CD8-positive, alpha-beta memory T cell (primary cell): ENCODE measurements at places on chromosomes 6 and 20. TPM values are rescaled to one million over a fixed set of nuclear protein-coding genes. Genes with fewer than 3 reads are reported as not detected.

DNA sequence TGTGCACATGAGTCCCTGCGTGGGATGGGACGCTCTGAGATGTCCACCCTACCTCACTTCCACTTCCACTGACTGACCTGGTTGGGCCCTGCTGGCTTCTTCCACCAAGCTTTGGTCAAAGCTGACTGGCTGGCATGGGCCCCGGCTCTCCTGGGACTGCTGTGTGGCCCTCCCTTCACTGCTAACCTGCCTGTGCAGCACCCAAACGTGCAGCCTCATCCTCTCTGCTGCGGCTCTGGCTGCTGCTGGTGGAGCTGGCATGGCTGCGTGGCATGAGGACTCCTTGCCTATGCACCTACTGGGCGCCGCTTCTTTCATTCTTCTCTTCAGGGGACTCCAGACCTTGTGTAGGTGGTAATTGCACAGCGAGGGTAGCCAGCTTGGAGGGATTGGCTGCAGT lies 18.7 kb upstream of the IP6K3 start:
- no peaks in the 10 kb centered on the region for H3K27me3 ChIP-seq
- no peak overlapping the region for H3K27ac ChIP-seq
- no peak overlapping the region for H3K4me3 ChIP-seq

GRCh38 chr6:56838965-56839364 lies 115.9 kb upstream of the BEND6 start:
- H3K27me3 ChIP-seq: peaks cover 11% of the 10 kb centered on the region
- H3K36me3 ChIP-seq: no peaks in the 10 kb centered on the region
- H3K27ac ChIP-seq: no peak overlapping the region
- DNase-seq: no peak
- no peak overlapping the region for H3K4me3 ChIP-seq

GRCh38 chr6:146434732-146435390 lies 108.8 kb upstream of the RAB32 start:
- no peak overlapping the region for H3K27ac ChIP-seq
- H3K27me3 ChIP-seq: no peaks in the 10 kb centered on the region
- no peak for DNase-seq
- no peak overlapping the region for H3K4me3 ChIP-seq
- no peaks in the 10 kb centered on the region for H3K36me3 ChIP-seq

GRCh38 chr20:59247731-59248684 lies 52.4 kb upstream of the EDN3 start:
- no peaks in the 10 kb centered on the region for H3K27me3 ChIP-seq
- H3K36me3 ChIP-seq: peaks cover 19% of the 10 kb centered on the region
- DNase-seq: no peak
- no peak overlapping the region for H3K4me3 ChIP-seq

DNA sequence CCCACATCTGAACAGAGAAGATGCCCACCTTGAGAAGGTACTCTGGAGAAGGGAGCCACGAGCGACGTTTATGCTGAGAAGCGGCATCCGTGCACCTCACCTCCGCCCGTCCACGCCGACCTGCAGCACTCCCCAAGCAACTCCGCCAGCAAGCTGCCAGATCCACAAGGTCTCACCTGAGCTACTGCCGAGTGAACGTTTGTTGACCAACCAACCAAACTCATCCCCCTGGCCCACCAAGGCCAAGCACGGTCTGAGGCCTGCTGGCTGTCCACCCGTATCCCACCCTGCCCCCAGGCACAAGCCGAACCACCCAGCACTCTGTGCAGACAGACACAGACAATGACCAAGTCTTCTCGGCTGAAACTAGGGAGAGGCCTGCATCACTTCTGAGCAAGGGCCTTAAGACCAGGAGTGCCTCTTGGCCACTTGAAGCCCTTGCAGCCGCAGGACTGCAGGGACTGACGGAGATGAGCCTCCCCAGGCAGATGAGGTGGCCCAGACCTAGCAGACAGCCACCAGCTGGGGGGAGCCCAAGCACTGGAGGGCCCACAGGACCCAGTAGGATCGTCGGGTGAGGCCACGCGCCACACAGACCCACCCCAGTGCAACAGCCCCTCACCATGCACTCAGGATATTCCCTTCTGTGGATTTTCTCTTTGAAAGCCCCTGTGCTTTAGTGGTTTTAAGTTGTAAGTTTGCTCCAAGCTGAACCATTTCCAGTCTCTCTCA lies 12.1 kb downstream of the TAF4 start:
- no peak overlapping the region for H3K4me3 ChIP-seq
- no peaks in the 10 kb centered on the region for H3K36me3 ChIP-seq
- no peak overlapping the region for H3K27ac ChIP-seq

DNA sequence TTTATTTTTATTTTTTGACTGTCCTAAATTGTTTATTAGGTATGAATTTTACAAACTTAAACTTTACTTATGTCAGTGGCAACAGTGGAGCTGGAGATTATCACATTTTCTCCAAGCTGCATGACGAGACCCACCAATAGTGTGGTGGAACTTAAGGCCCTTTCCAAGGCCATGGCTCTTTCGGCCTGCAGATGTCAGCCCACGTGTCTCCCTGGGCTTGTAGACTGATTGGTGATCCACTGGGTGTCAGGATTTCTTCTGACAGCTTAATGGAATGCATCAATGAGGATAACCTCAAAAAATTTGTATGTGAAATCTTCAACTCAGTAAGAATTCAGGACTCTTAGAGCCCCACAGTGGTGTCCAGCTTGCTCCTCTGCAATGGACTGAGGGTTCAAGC lies 32.3 kb upstream of the OVOL2 start:
- DNase-seq: no peak
- H3K27me3 ChIP-seq: no peaks in the 10 kb centered on the region
- no peaks in the 10 kb centered on the region for H3K4me1 ChIP-seq
- H3K36me3 ChIP-seq: no peaks in the 10 kb centered on the region
- H3K4me3 ChIP-seq: no peak overlapping the region

GRCh38 chr20:19628570-19629134 lies 129.4 kb upstream of the RIN2 start:
- no peaks in the 10 kb centered on the region for H3K27me3 ChIP-seq
- no peak for DNase-seq
- no peaks in the 10 kb centered on the region for H3K4me1 ChIP-seq
- no peak overlapping the region for H3K4me3 ChIP-seq
- H3K36me3 ChIP-seq: no peaks in the 10 kb centered on the region
- no peak overlapping the region for H3K27ac ChIP-seq

DNA sequence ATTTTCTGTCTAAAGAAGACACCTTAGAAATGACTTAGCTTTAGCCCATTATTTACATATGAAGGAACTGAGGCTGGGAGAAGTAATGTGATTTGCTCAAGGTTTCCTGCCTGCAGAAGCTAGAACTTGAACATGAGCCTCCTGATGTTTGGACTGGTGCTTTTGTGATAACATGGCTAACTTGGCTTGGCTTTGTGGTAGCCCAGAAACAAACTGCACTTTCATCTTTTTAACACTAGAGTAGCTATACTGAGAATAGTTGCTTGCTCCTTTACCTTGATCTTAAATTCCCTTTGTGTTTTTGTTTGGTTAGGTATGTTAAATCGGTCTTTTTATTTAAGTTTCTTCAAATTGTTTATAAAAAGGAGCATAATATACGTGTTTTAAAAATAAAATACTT lies 163.5 kb upstream of the MANEA start:
- H3K4me1 ChIP-seq: no peaks in the 10 kb centered on the region
- no peak overlapping the region for H3K4me3 ChIP-seq
- no peak overlapping the region for H3K27ac ChIP-seq
- DNase-seq: no peak
- no peaks in the 10 kb centered on the region for H3K27me3 ChIP-seq
- no peaks in the 10 kb centered on the region for H3K36me3 ChIP-seq

GRCh38 chr6:18464176-18464575 lies 77.0 kb downstream of the RNF144B start:
- no peak overlapping the region for H3K4me3 ChIP-seq
- H3K27ac ChIP-seq: no peak overlapping the region
- no peak for DNase-seq

- no peaks in the 10 kb centered on the region for H3K27me3 ChIP-seq
- H3K27ac ChIP-seq: no peak overlapping the region
- H3K4me1 ChIP-seq: no peaks in the 10 kb centered on the region
- no peak overlapping the region for H3K4me3 ChIP-seq
Measured at GRCh38 chr20:36017048-36017951, 48.9 kb downstream of the CNBD2 start.

DNA sequence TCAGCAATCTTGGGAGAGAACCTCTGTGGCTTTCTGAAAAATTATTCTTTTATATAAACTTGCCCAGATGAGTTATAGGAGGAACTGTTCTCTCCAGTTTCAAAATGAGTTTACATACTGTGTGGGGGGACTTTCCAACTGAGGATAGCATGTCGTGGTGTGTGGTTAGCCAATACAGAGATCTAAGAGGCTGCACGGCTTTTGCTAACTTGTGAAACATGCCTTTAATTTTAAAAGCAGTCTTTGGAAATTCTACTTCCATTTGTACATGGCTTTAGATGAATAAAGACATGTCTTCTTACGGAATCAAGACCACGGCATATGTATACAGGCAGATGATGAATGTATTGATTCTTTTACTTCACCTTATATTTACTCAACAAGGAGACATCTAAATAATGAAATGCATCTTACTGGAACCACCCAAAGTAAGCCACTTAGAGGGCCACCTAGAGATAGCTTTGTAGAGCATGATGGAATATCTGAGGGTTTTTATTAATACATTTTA lies 39.8 kb downstream of the HIVEP1 start:
- DNase-seq: peak; percentile 29
- H3K27me3 ChIP-seq: no peaks in the 10 kb centered on the region
- no peak overlapping the region for H3K27ac ChIP-seq
- no peak overlapping the region for H3K4me3 ChIP-seq
- H3K4me1 ChIP-seq: peaks cover 18% of the 10 kb centered on the region

- no peak overlapping the region for H3K4me3 ChIP-seq
- no peaks in the 10 kb centered on the region for H3K36me3 ChIP-seq
- no peak for DNase-seq
- H3K27me3 ChIP-seq: no peaks in the 10 kb centered on the region
- no peaks in the 10 kb centered on the region for H3K4me1 ChIP-seq
Measured at GRCh38 chr6:37723016-37723415, 25.3 kb upstream of the MDGA1 start.

- no peak overlapping the region for H3K4me3 ChIP-seq
- H3K27me3 ChIP-seq: no peaks in the 10 kb centered on the region
- no peak for DNase-seq
- H3K27ac ChIP-seq: no peak overlapping the region
Measured at GRCh38 chr20:63124092-63124781, 91.7 kb downstream of the YTHDF1 start.

The NR2E1 gene
- total RNA-seq: not detected

The RUNX2 gene
- 25.3 TPM for total RNA-seq

The CCN6 gene
- total RNA-seq: not detected

The HLA-DQB2 gene
- 0.97 TPM for total RNA-seq
